ENCODE measurements at places on chromosomes 16 and 17.

- DNase-seq: no peak
Observed at GRCh38 chr17:3030096-3030495, 33.3 kb downstream of the OR1D5 start.

DNA sequence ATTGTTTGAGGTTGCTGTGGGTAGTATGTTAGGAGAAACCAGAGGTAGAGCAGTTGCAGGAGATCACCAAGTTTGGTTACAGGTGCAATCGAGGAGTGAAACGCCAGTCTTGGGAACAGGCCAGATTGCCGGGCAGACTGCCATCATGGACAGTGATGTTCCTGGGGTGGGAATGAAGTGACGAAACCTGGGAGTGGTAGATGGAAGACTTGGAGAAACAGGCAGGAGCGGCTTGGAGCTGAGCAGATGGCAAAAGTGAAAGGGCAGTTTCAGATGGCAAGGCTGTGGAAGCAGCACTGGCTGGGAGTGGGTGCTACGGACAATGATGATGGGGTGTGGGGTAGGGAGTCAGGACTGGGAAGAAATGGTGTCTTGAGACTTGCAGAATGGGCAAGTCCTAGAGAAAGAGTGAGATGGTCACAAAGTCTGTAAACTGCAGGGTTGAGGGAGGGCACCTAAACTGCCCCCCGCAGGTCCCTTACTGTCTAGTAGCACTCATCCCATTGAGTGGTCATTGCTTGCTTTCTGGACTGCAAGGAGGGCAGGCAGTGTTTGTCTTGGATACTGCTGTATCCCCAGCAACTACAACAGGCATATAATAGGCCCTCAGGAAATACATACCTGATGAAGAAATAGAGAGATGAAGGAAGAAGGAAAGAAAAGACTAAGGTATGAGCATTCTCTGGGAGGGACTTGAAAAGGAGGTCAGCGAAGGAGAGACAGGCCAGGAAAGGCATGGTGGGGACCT, 29.5 kb upstream of the ULK2 start:
- no peak for DNase-seq

DNA sequence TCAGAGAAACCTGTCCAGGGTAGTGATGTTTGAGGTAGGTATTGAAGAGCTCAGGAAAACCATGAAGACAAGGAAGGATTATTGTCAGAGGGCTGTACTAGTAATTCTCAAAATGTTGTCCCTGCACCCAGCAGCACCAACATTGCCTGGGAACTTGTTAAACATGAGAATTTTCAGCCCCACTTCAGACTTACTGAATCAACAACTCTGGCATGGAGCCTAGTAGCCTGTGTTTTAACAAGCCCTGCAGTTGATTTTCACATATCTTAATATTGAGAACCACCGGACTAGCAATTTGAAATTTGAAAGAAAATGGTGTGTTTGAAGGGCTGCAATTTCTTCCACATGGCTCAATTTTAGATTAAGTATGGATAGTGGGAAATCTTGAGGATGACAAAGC, 2.8 kb upstream of the KIF2B start:
- no peak for DNase-seq

DNA sequence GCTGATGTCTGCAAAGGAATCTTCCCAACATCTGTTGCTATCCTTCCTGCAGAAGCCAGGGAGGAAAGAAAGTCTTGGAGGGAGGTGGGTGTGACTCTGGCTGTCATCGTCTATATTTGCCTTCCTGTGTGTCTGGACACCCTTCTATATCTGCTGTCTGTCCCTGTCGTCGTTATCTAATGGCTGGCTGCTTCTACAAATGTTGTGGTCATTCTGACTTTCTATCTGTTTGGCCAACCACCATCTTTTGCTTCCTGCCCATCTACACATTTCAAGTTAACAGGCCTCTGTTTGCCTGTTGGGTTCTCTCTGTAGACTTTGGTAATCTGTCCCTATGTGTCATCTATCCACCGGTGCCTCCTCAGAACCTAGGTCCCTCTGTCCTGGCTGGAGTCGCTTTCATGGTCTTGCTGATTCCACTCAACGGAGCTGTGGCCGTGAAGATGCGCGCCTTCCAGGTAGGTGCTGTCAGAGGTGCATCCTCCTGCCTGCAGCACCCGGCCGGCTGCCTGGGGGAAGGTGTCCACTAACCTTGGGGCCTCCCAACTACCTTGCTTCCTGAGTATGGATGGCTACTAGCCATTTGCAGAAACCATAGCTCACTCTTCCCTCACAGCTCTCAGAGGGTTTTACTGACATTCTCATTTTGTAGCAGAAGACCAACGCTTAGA, 30.2 kb downstream of the ABCC3 start:
- no peak for DNase-seq

DNA sequence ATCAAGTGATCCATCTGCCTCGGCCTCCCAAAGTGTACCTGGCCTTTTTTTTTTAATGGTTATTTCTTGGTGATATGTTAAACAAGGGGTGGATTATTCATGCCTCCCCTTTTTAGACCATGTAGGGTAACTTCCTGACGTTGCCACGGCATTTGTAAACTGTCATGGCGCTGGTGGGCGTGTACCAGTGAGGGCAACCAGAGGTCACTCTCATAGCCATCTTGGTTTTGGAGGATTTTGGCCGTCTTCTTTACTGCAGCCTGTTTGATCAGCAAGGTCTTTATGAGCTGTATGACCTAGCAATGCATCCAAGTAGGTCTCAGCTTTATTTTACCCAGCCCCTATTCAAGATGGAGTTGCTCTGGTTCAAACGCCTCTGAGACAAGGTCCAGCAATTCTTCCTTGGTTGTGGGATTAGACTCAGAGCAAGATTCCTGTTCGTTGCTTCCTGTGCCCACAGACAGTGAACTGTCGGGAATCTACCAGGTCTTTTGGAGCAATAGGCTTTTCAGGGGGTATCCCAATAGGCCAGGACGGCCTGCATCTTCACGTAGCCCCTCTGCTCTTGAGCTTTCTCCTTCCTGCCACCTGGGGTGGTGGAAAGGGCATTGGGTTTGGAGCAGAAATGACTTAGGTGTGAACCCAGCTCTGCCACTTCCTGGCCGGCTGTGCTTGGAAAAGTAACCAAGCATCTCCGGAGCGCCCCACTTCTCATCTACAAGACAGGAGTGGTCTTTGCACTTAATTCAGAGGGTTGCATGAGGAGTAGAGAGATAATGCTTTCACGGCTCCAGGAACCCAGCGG, 52.9 kb upstream of the SEC14L1 start:
- DNase-seq: no peak

DNA sequence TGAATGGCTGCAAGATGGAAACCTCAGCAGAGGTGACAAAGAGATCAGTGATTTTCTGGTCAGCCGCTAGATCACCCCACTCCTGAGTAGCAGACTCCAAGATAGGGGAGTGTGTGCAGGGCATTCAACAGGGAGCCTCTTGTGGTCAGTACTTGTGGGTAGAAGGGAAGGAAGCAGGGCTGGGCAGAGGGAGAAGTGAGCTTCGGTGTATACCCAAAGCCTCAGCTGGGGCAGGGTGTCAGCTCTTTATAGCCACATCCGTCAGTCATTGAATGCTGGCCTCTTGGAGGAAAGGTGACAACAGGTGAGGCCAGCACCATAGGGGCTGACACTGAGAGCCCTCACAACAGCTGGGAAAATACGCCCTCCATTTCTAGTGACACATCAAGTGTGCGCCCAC, 2.2 kb upstream of the SLC12A3 start:
- peak; percentile 38 for DNase-seq

DNA sequence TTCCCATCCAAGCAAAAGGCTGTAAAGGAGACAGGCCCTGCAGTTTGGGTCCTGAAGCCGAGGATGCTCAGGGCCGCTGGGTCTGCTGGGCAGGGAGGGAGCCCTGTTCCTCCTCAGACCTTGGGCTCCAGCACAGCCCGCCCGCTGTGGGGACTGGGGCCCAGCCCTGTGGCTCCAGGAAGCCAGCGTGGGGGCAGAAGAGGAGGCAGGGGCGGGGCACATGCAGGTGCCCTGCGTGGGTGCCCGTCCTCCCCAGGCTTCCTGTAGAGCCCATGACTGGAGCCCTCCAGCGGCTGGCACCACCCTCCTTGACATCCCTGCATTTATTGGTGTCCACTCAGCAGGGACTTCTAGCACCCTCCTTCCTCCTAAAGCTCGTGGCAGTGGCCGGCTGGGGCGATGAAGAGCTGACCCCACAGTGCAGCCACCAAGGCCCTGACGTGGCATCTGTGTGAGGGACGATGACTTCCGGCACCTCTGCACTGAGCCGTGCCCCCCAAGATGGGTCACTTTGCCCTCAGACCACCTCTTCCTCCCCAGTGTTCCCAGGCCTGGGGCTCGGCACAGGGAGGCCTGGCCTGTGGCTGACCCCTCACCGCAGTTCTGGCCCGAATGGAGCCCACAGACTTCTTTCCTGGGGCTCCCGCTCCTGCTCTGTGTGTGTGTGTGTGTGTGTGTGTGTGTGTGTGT, 9.9 kb downstream of the PRSS27 start:
- DNase-seq: no peak

- no peak for DNase-seq
Observed at GRCh38 chr17:72916991-72917390, 175.5 kb downstream of the SLC39A11 start.

- no peak for DNase-seq
Observed at GRCh38 chr17:14150619-14151018, 81.3 kb downstream of the COX10 start.

DNA sequence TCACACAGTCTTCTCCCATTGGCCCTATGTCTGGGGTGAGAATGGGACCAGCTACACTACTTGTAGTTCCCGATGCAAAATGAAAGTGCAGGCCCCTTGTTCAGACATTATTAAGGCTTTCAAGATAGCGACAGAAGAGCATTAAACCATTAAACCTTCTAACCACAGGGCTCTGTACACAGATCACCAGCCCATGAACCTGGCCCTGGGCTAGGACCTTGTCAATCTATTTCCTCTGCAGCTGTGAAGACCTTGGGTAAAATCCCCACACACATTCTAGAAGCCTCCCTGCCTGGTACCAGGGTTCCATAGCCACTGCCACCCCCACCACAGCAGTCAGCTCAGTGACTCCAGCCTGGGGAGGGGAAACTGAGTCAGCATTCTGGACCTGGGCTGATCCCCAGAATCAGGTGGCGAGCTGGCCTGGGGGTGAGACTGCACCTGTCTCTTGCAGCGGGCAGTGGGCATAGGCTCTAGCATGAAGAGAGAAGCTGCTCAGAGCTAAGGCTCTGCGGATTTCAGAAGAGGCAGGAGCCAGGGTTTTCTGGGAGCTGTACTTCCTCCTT, 119.7 kb upstream of the LHX1 start:
- DNase-seq: no peak

GRCh38 chr17:64608571-64608981, 53.5 kb downstream of the SMURF2 start:
- DNase-seq: no peak

DNA sequence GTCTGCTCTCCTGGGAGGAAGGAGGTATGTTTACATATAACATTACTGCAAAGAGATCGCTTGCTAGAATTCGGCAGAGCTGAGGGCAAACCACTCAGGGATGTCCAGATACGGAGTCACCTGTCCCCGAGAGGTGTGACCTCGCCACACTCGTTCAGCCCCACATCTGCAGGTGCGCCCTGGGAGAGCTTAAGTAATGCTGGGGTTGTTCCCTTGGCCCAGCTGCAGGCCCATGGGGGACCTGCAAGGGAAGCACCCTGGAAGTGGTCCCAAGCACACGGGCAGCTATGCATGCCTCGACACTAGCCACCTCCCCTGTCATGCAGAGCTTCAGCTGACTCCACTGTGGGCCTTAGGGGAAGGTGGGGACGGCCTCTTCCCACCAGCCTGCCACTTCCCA, 22.2 kb downstream of the USP22 start:
- no peak for DNase-seq

- DNase-seq: no peak
Observed at GRCh38 chr17:80105762-80106161, 4.4 kb downstream of the GAA start.

- no peak for DNase-seq
Observed at GRCh38 chr16:50246299-50247122, 19.8 kb upstream of the ADCY7 start.
